ENCODE measurements at places on chromosomes 4 and X. TPM values are rescaled to one million over a fixed set of nuclear protein-coding genes. Genes with fewer than 3 reads are reported as not detected.
A peak's percentile ranks its signal among the peaks of the same experiment; 100 is the strongest.

DNA sequence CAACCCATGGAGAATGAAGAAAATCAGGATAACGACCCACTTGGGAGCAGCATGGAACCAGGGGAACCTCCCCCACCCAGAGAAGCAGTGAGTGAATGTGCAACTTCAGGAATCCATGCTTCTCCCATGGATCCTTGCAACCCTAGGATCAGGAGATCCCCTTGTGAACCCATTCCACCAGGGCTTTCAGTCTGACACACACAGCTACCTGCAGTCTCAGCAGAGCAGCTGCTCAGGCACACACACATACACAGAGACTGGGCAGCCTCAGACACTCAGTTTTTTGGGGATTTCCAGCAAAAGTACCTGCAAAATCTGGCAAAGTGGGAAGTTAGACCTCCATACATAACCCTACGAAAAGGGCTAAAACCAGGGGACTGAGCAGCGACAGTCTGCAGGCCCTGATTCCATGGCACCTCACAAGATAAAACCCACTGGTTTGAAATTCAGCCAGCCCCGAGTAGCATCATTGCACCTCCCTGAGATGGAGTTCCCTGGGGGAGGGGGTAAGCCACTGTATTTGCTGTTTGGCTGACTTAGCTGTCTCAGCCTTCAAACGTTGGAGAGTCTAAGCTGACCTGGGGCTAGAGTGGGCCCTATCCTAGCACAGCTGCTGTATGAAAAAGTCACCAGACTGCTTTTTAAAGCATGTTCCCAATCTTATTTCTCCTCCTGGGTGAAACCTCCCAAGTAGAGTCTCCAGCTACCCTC, 737.5 kb upstream of the NDST4 start:
- no peak for DNase-seq

DNA sequence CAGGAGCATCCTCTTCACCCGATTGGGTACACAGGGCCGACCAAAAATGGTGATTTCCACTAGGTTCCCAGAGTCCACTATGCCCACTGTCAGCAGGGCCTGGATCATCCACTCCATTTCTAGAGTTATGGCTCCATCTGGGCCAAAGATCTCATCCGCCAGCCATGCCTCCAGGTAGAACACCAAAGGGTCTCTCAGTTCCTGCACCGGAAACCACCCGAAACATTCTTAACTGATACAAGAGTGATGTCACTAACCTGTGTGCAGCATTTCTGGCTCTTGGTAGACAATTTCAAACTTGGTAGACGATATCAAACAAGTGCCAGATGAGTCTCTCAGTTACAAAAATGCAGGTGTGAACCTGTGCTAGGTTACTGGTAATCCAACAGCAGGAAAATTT, 306.1 kb downstream of the BCOR start:
- DNase-seq: no peak

DNA sequence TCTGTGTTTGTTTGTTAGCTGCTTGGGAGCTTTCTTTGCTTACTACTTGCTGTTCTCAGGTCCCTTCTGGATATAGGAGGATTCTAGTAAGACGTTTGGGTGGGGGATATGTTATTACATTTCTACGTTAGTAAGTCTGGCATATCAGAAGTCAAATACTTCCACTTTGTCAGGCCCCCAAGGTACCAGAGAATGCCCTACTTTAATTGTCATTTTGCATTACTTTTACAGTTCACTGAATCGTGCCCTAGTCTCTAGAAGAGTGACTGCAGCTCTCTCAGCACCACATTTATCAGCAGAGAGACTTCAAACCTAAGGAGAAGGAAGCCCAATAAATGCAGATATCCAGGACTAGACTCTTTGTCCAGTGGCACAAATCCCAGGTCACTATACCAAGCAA, 54.4 kb downstream of the PCDH19 start:
- DNase-seq: no peak

GRCh38 chr4:117873779-117874178, 160.5 kb upstream of the NDST3 start:
- no peak for DNase-seq

GRCh38 chr4:102817613-102818268, 9.6 kb downstream of the UBE2D3 start:
- no peak for DNase-seq

- no peak for DNase-seq
These were observed 431.2 kb downstream of the GASK1B start for GRCh38 chr4:157741642-157742041.

MUC7 gene
- total RNA-seq: not detected

DNA sequence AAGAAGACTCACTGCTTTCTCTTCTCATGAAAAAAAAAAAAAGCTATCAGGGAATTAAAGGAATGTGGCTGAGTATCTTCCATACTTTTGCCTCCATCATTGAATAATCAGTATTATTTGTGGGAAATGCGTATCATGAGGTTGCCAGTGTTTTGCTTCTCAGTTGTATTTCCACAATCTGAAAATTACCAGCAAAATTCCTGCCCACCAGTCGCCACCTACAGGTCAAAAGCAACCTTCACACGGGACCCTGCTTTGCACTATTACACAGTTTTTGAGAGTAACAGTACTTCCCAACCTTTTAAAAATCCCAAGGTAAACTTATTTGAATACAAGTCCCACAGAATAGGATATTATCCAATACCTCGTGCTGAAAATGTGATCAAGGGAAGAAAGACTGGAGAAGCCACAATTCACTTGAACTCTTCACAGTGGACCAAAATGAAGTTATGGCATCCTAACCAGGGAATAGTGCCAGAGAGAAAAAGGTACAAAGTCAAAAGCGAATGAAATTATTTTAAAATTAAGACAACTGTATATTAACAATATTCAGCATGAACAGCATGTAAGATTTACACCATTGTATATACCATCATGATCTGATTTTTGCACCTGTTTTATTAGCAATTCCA, 30.4 kb downstream of the PGRMC1 start:
- no peak for DNase-seq

GRCh38 chr4:8829584-8829983, 42.1 kb downstream of the HMX1 start:
- DNase-seq: no peak

DNA sequence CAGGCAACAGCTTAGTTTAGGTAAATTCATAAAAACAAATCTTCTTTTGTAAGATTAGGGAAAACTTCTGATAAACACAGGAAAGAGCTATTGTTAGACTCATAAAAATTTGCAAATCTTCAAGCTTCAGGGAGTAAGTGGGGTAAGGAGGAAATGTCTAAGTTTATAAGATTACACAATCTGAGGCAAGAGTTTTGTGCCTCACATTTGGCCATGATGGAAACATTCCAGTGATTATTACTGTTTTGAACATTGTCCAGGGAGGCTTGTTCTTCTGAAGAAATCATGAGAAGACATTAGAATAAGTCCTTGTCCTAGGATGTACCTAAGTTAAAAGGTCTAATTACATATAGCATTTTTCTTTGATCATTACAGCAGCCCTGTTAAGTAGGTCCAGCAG, 72.8 kb downstream of the MAOB start:
- peak; percentile 1 for DNase-seq

UGT2B17 gene
- not detected for total RNA-seq

DNA sequence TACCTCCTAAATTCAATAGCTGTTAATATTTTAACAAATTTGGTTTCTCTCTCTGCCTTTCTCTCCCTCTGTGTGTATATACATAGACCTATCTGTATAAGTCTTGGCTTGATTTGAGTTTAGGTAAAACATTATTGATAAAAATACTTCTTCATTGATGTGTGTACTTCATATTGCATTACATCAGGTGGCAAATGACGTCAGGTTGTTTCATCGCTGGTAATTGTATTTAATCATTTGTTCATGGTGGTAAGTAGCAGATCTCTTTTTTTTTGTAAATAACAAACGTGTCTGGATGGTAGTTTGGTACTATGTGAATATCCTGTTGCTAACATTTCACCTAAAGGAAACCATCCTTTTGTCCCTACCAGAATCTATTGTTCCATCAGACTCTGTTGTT, 55.1 kb downstream of the GALNT7 start:
- no peak for DNase-seq

HPSE gene
- not detected for total RNA-seq

GDI1 gene
- total RNA-seq: 43.6 TPM

GRCh38 chr4:85474356-85474755, 594 bp upstream of the ARHGAP24 start:
- no peak for DNase-seq

DNA sequence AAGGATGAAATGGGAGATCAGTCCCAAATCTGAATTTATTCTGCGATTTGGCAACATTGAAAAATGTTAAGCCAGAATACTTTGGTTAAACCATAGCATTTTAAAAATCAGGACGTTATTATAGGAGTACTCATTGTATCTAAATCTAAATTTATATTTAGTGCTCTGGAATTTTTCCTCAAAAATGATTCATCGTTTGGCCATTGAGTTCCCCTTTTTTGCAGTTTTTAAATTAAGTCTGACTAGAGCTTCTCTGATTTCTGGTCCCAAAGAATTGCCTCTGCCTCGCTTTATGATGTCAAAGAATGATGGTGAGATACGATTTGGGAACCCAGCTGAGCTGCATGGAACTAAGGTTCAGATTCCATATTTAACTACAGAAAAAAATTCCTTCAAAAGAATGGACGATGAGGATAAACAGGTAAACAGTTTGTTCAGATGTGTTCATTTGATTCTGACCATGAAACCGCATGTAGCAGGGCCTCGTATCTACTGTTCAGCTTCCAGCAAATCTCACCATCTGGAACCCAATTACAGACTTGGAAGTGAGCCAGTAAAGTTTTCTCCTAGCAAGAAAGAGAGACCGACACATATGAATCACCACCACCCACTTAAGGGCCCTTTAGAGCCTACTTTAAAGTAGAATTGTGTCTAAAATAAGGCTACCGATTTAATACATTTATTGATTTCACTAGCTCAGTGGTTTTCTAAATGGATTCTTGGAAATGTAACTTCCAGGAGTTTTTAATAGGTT, 75.6 kb downstream of the REPS2 start:
- no peak for DNase-seq

- DNase-seq: no peak
These were observed 28.3 kb upstream of the DCAF12L1 start for GRCh38 chrX:126580877-126581276.

GRCh38 chr4:8595237-8596087, 2.9 kb downstream of the CPZ start:
- DNase-seq: peak; percentile 26

All from MG63 (cell line).